RKO (cell line): ENCODE measurements at places on chromosomes 2 and 18.

GRCh38 chr18:50377061-50377798, 2.4 kb downstream of the SKA1 start:
- DNase-seq: no peak

GRCh38 chr2:37582481-37583220, 88.8 kb downstream of the CDC42EP3 start:
- no peak for DNase-seq

- DNase-seq: no peak
Observed at GRCh38 chr2:239374896-239375277, 25.9 kb downstream of the HDAC4 start.

DNA sequence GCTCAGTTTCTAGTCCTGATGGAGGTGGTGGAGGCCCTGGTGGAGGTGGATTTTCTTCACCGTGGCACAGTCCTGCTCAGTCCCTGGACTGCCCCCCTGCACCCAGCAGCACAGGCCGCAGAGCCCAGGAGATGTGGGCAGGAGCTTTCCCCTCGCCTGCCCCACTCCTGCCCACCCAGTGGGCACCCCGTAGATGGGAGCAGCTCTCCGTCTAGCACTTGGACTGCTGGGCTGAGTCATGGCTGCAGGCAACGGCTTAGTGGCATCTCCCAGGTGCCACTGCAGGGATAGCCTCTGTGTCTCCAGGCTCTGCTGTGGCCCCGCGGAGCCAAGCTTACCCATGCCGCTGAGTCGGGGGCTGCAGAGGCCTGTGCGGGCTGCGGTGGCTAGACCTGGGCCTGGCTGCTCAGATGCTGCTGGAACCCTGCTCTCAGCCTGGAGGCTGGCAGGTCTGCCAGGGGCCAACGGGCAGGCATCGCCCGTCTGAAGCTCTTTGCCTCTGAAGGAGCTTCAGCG, 92.3 kb upstream of the CTDP1 start:
- no peak for DNase-seq

GRCh38 chr2:237987268-237987667, 20.5 kb downstream of the UBE2F start:
- DNase-seq: no peak

- DNase-seq: no peak
Observed at GRCh38 chr2:207219081-207219630, 53.4 kb upstream of the KLF7 start.

DNA sequence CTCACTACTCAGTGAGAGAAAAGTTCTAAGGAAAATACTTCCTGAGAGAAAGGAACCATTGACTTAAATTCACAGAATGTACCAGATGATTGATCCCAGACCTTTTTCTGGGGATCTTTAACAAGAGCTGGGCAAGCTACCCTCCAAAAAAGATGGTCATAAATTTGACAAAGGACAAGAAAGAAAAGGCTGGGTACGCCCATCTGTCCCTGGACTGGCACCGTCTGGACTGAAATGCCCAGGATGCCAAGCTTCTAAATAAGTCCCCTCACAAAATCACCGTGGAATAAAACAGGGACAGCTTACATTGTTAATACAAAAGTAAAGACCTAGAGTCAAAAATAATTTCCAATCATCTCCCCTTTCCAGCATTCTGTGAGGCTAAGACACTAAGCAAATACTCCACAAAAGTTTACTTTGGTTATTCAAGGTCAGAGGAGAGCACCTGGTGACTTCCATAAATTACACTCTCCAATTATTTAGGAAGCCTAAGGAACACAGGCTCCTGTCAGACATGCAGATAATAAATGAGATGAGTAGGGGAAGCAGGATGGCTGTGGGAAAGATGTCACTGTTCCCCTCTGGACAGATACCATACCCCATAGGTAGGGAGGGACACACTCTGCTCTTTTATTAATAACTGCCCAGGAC, 69.9 kb downstream of the UXS1 start:
- no peak for DNase-seq

DNA sequence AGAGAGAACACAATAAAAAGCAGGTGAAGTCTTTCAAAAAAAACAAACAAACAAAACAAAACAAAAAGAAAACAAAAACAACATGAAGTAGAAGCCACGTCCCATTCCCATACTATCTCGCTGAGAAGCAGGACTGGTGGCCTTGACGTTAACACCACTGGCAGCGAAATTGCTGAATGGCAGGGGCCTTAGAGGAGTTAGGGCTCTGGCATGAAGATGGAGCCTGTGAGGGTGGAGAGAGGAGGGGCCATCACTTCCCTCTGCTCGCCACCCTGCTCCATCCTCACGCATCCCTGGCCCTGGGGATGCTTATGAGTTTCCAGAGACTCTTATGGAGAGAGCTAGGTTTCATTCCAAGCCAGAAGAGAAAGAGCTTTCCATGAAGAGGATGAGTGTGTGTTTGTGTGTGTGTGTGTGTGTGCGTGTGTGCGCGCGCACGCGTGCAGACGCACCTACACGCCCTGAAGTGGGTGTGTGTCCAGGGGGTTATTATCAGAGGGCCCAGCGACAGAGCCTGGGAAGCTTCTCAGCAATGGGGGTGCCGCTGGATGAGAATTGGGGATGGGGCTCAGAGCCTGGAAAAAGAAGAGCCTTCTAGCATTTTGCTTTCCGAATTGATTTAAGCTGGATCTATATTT, 20.4 kb upstream of the IMPA2 start:
- no peak for DNase-seq

DNA sequence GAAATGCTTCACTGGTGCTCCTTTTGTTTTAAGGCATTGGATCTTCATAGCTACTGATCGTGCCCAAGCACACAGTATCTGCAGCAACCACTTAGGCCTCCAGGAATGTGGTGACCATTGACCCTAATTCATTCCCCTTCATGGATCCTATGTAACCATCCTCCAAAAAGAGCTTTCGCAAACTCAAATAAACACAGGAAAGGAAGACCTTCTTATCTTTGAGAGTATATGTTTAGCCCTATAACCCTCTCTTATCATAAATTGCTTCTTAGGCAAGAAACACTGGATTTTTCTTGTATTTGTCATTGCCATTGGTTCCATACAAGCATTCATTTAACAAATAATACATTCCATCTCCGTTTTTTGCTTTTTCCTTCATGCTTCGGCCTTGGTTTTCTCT, 4.1 kb upstream of the TTR start:
- no peak for DNase-seq

DNA sequence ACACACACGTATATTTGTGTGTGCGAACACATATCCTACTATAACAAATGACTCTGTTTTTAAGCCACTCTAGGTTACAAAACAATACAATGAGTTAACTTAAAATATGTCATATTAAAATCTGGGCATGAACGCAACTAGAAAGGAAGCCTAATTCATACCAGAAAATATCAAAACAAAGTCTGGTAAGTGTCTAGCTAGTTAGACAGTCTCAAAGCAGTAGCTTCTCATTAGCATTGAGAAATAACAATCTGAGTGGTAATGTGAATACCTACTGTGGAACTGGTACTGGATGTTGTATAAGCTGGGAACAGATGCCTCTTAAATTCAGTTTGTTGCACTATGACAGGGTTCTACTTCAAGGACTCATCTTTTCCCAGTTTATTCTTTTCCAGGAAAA, 32.5 kb upstream of the WIPF1 start:
- DNase-seq: no peak

DNA sequence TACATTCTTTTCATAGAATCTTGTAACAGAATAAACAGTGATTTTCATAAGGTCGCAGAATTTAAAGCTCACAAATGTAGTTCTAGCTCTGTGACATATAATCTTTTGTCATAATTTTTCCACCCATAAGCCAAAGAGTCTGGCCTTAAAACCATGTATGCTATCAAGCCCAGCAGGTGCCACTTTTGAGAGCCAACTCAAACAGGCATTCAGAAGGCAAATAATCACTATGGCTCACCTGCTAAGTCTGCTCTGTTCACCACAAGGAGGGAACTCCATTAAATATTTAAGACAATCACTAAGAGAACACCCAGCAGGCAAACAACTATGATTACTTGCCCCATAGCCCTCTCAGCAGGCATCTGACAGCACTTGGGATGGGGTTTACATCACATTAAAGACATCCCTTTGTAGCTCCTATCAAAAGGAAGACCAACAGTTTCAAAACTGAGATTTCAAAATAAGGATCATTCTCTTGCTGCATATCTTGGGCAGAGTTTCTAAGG, 241.6 kb downstream of the PDE11A start:
- no peak for DNase-seq

GRCh38 chr2:75210409-75210808, 11.1 kb upstream of the TACR1 start:
- no peak for DNase-seq

GRCh38 chr18:3773303-3773702, 323.3 kb downstream of the TGIF1 start:
- no peak for DNase-seq

DNA sequence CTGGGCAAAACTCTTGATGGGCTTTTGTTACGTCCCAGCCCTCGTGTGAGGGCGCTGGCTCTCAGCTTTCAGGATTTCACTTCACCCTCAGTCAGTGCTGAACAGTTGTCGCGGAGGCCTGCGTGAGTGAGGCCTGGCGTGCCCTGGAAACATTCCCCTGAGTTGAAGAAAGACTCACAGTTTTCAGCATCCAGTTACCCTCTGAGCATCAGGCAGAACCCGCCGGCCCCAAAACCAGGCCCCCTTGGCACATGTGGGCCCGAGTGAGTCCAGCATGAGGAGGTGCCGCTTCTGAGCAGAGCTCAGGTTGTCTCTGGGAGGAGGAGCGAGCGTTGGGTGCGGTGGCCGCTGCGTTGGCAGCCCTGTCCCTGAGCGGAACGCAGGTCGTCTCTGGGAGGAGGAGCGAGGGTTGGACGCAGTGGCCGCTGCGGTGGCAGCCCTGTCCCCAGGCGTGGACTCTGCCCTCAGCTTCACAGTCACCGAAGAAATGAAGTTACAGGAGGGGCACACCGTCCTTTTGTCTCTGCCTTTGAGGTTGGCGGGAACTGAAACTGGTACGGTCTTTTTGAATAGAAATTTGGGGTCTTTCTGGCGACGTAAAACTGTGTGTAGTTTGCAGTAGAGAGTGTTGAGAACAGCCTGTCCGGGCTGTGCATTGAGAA, at the start of gene NEU4:
Gene NEU4, plus strand, starts transcription at position 473 of the 662 bp plus-strand sequence. CDS start 5,292 bp downstream, outside the sequence.
- no peak for DNase-seq

DNA sequence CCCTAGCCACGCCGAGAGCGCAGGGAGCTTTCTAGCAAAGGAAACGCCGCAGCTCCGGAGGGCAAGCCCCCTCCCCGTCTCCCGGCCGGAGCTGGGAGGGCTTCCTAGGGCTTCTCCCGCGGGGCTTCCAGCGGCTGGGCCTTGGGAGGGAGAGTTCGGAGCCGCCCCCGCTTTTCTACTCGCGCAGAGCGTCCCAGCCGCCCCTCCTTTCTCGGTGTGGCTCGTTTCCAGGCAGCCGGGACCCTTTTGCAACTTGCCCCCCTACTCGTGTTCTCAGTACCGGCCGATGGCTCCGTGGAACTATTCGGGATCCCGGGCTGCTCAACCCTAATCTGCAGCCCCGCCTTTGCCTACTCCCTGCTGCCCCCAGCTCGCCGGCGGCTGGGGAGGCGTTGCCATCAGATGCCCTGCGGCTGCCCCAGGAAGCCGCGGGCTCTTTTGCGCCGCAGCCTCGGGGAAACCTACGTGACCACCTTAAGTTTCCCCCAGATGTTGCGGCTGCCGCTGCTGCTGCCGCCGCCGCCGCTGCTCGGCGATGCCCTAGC, 1.5 kb upstream of the NR4A2 start:
- DNase-seq: peak; percentile 57

- no peak for DNase-seq
Observed at GRCh38 chr18:26667046-26667445, 118.7 kb upstream of the KCTD1 start.
